Right forelimb (tissue), 1 donor: ENCODE measurements at places on chromosomes 5 and 9.

GRCh38 chr5:72281764-72282499 lies 38.1 kb downstream of the MRPS27 start:
- no peak for DNase-seq

- no peak for DNase-seq
These were observed 86.9 kb downstream of the ATG10 start for GRCh38 chr5:82058710-82059109.

DNA sequence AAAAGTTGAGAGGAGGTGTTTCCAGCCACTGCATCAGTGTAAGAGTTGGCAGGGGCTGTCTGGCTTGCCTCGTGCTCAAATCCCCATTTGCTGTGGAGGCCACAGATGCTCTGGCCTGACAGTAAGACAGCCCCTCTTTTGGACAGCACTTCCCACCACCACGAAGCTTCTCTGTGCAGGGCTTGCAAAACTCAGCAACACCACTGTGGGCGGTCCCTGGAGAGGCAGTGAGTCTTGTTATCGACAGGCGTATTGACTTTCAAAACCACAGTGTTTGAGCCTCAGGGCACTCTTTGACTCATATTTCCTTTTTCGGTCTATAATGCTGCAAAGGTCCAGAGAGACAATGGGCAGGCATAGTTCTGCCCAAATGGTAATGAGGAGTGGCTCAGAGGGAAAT lies 539.5 kb downstream of the EBF1 start:
- no peak for DNase-seq

- no peak for DNase-seq
These were observed 297.7 kb downstream of the PARP8 start for GRCh38 chr5:50963971-50964745.

DNA sequence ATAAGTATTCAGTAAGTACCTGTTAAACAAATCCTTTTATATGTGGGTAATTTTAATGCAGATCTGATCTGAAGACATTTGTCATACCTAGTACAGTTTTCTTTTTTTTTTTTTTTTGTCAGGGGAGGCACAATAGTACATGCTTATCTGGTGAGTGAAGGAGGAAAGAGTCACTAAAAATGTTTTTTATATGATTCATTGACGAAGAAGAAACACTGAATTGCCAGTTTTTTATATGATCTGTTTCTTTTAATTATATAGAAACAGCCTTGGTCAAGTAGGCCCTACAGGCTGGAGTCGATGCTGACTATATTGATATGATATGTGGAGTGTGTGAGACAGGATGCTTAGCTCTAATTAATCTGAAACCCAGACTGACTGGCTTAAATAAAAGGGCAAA lies 315.2 kb downstream of the PSAT1 start:
- DNase-seq = no peak

DNA sequence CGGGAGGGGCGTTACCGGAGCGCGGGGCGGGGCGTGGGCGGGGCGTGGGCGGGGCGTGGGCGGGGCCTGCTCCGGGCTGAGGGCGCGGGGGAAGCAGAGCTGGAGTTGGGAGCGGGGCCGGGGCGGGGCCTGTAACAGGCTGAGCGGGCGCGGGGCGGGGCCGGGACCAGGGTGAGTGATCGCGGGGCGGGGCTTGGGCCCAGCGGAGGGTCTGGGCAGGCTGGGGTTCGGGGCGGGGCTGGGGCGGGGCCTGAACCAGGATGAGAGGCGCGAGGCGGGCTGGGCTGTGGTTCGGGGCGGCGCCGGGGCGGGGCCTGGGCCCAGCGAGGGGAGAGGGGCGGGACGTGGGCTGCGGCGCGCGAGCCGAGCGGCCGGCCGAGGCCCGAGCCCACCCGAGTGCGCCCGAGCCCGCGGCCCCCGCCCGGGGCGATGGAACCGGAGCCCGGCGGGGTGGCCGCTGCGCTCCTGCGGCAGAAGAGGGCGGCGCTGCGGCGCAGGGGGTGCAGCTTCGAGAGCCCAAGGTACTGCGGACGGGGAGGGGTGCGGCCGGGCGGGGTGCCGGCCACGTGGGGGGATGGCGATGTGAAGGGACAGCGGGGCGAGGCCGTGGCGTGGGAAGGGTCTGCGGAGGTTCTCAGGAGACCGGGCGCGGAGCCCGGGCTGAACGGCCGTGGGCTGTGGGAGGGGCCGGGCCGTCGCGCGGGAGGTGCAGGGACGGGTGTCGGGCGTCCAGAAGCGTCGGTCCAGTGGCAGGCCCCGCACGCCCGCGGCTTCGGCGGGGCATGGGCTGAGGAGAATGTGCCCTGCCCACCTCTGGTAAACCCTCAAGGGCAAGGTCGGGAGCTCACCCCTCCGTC lies 39.5 kb upstream of the GARNL3 start:
- DNase-seq = peak; percentile 100

DNA sequence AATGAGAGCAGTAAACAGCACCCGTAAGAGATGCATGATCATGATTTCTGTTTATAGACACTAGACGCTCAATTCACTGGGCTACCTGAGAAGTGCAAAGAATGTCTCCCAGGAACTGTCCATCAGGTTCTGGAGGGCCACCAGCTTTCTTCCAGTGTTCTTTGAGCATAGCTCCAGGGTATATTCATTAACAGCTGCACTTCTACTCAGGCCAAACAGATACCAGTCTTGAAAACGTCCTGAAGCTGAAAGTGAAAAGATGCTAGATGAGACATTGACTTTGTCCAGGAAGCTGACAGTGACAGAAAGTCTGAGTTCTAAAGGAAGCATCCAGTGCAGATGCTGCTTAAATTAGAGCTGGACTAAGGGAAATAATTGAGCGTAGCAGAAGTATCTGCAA lies 488.7 kb upstream of the TYRP1 start:
- DNase-seq = no peak

- no peak for DNase-seq
These were observed 83.3 kb downstream of the GIN1 start for GRCh38 chr5:103036601-103037000.

DNA sequence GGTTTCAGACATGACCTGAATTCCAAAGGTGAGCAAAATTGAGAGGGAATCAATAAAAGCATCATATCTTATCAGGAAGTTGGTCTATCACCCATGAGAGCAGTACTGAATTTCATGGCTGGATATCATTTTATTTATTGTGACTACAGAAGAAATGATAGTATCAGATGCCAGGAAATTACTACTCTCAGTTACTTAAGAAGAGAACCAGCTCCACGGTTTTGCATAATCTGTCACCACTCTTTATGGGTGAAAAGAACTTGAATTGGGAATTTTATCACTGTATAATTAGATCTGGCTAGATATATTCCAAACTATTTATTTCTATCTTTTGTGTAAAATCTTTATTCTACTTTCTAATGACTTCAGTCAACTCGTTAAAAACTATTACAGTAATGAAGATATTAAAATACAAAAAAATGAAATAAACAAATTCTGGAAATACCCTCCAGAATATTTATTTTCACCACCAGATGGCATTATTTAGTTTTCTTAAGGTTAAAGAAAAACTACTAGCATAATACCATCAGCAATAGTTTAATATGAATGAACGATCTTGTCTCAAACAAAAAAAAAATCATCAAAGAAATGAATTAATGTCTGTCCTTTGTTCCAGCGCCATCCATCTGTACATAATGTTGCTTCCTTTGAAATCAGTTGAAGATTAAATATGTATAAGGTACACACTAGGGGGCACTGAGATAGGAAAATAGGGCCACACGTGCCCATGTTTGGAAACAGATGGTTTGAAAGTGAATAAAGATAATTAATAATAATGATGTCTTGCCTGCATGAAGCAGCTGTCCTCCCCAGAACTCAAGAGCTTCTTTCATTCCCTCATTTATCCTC lies 84.7 kb upstream of the SLCO6A1 start:
- DNase-seq = no peak

GRCh38 chr9:36905101-36906066 lies 128.7 kb downstream of the PAX5 start:
- DNase-seq = no peak

DNA sequence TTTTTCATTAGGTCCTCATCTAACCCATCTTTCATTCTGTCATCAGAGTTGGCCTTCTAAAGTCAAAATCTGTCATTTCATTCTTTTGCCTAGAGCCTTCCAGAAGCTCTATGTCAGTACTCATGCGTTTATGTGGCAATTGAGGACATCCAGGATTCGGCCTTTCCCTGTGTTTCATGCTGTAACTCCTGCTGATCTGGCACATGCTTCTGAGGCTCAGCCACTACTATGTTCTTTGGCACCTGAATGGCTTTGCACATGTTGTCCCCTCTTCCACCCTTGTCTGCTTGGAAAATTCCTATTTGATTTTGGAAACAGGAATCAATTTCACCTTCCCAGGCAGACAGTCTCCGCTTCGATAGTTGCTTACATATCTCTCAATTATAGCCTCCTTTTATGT lies 84.9 kb downstream of the GDNF start:
- DNase-seq = no peak

DNA sequence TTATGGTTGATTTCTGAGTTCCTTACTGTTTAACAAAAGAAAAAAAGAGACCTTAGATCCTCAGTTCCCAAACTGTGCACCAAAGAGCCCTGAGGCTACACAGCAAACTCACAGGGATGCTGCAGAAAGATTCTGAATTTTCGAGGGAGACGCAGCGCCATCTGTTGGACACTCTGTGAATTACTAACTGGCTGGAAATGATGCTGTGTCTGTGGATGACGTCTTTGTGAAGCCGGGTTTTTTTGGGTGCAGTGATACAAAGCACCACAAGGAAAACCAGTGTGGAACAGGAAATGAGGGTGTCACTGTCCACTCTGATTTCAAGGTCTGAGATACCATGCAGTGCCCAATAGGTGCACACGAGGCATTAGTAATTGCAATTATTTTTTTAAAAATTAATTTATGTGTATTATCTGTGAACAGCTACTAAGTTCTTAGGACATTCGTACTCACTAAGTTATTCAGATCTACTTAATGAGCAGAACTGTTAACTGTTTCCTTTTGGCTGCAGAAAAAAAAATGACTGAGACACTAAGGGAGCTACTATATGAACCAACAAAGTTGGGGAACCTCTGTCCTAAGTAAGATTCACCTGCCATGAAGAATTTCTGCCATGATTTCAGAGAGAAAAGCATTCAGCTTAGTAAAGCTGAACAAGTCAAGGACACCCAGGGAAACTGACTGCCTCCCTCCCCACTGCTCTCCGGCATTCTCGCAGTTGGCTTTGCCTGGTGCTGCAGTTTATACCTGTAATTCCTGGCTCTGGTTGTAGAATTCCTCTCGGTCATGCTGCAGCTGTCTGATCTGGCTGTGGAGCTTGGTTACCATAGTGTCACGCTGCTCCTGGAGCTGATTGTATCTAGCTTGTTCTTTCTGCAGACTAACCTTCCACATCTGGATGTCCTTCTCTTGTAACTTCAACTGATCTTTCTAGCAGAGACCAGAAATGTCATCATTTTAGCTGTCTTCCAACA lies 23.4 kb downstream of the SPACA9 start:
- DNase-seq = peak; percentile 82

GRCh38 chr9:95058121-95058785 lies 259.3 kb downstream of the FANCC start:
- no peak for DNase-seq

- DNase-seq = no peak
These were observed 49.7 kb downstream of the PLPP1 start for GRCh38 chr5:55485073-55485472.

DNA sequence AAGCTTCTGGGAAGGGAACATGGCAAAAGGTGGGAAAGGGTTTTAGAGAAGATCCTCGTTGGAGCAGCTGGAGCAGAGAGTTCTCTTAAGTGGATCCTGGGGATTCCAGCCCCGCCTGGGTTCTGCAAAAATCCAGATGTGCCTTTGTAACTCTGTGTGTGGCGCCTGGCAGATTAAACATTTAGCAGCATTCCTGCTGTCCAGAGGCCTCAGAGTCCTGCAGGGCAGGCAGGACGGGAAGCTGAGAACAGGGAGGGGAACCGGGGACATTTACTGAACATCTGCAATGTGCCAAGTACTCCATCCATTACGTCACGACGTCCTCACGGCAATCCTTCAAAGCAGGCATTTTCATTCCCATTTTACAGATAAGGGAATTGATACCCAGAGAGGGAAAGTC lies 6.0 kb downstream of the EIF4E1B start:
- no peak for DNase-seq

DNA sequence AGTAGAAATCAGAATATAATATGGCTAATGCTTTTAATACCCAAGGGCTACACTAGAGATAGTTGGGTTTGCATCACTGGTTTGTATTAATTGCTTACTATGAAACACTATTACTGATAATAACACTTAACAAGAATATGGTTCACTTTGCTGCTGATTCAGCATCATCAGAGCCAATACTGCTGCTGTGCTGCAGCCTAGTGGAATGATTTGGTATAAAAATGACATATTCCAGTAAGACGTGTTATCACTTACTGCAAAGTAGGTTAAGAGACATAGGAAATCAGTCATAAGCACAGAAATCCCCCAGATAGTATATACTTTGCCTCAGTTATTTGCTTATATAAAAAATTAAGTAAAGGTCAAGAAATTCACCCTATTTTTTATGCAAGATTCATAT lies 2.8 kb downstream of the CDH10 start:
- DNase-seq = no peak

DNA sequence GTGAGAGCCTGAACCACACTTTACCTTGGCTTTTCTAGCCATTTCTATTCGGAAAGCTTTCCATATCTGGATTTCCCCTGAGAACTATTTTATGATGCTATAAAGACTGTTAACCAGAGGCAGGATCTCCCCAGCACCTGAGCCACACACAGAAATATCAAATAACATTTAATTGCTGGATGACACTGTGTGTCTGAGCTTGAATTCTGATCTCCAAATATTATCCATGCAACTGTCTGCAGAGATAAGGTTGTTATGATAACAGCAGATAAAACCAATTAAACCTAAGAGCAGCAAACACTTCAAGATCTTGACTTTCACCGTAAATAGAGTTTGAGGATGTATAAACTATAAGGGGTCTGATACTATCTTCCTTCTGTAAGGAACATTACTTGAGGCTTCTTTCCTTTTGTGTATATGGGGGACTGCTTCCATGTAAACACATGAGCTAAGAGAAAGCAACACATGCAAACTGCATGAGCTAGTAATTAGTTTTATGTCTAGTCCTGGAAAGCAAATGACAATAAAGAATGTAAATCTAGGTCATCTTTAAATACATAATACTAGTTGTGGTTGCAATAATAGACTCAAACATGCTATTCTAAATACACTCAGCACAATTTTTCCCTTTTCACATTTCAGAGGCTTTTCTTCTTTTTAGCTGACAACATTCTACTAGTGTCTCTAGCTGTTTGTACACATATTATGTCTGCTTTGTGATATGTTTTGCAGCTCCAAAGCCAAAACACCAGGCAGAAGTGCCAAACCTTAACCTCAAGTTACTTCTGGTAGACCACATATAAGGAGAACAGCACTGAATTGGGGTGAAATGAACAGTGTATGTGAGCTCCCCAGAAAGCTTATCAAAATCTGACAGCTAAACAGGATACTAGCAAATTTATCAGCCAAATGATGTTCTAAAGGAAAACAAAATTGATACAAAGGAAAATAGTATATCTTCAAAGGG lies 136.5 kb downstream of the EFNA5 start:
- DNase-seq = no peak
